Non-pigmented ciliary epithelial cell (primary cell): ENCODE measurements at places on chromosomes 13 and 19.
A peak's percentile ranks its signal among the peaks of the same experiment; 100 is the strongest.

- no peak for DNase-seq
Observed at GRCh38 chr13:30805603-30806011, 70.3 kb downstream of the ALOX5AP start.

DNA sequence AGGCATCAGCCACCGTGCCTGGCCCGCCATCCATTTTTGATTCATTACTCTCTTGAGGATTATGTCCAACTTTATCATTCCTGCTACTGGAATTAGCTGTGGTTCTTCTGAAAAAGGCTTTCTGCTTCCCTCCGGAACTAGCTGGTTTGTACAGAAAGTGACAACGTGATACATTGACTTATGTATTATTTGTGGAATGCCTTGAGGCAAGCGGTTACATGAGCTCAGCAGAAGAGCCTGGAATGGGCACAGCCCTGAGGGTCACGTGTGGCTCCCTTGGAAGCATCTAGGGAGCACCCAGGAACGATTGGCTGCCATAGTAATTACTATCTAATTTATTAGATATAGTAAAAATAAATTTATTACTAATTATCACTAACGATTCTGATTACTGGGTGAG, 14.4 kb upstream of the RETN start:
- no peak for DNase-seq

- DNase-seq, result no peak
Observed at GRCh38 chr13:54758795-54759194, 1730.2 kb downstream of the OLFM4 start.

DNA sequence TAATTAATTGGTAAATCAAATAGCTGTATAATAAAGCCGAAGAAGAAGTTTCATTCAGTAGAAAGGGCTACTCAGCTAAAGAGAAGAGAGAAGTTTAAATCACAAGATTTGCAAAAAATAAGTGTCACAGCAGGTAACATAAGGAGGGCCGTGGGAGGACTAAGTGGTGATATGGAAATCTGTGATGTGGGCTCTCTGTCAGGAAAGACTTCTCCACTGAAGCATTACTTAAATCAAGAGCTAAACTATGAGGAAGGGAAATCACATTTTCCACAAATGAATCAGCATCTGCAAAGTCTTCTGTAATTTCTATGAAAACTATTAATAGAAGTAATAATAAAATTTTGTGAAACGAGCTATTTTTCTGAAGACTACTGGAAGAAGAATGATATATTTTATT, 153.8 kb downstream of the PCDH9 start:
- DNase-seq, result peak; percentile 58

GRCh38 chr13:102599426-102600012, 2.7 kb downstream of the TPP2 start:
- DNase-seq, result no peak

- DNase-seq, result no peak
Observed at GRCh38 chr19:5697022-5697889, 7.2 kb downstream of the RPL36 start.

- no peak for DNase-seq
Observed at GRCh38 chr13:113166681-113167080, 8.2 kb downstream of the PROZ start.

- DNase-seq, result no peak
Observed at GRCh38 chr19:17677002-17677401, 11.2 kb downstream of the UNC13A start.

DNA sequence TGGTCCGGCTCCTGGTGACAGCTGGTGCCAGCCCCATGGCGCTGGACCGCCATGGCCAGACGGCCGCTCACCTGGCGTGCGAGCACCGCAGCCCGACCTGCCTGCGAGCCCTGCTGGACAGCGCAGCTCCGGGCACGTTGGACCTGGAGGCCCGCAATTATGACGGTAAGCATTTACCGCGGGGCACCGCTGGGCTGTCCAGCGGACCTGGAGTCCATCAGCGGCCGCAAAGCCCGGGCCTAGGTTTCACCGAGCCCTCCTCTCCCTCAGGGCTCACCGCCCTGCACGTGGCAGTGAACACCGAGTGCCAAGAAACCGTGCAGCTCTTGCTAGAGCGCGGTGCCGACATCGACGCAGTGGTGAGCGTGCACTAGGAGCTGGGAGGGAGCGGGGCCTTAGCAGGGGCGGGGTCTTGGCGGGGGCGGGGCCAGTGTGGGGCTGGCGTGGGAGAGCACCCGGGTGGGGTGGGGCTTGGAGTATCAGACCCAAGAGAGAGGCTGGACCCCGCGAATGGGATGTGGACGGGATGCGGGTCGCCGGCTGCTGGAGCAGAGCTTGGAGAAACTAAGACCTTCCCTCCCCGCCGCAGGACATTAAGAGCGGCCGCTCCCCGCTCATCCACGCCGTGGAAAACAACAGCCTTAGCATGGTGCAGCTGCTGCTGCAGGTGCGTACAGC, 8.7 kb downstream of the BCL3 start:
- DNase-seq, result no peak

- no peak for DNase-seq
Observed at GRCh38 chr13:101026736-101027398, 352.3 kb upstream of the TMTC4 start.

GRCh38 chr13:45838171-45838745, 13.3 kb downstream of the SIAH3 start:
- no peak for DNase-seq

DNA sequence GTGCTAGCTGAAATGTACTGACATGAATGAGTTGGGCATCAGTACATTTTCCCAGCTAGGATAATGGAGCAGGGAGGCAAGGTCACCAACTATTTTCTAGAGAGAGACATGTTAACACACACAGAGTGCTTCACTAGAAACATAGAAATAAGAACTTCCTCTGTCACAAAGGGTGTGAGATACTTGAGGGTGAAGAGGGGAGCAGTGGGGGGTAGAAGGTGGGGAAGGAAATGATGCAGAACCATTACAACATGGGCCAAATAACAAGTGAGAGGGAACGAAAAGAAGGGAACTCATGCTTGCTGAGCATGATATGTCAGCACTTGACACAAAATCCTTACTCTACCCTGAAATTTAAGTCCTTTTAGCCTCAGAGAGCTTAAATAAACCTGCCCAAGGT, 87.8 kb upstream of the RFC3 start:
- no peak for DNase-seq

- no peak for DNase-seq
Observed at GRCh38 chr19:17855280-17856152, 4.2 kb upstream of the RPL18A start.

DNA sequence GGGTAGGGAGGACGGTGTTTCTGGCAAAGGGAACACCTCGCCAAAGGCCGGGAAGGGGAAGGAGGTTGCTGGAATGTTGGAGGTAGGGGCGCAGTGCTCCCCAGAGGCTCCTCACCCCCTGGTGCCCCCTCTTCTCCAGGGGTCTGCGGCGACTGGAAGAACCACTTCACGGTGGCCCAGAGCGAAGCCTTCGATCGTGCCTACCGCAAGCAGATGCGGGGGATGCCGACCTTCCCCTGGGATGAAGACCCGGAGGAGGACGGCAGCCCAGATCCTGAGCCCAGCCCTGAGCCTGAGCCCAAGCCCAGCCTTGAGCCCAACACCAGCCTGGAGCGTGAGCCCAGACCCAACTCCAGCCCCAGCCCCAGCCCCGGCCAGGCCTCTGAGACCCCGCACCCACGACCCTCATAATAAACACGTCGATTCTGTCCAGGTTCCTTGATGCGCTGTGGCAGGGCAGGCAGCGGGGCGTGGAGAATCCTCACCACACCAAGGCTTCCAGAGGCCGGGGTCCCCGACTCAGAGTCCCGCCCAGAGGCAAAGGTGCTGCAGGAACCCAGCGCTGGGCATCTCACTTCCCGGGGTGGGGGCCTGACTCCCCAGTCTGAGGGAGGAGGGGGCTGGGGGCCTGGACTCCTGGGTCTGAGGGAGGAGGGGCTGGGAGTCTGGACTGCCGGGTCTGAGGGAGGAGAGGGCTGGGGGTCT, 7.4 kb upstream of the SPACA4 start:
- no peak for DNase-seq

DNA sequence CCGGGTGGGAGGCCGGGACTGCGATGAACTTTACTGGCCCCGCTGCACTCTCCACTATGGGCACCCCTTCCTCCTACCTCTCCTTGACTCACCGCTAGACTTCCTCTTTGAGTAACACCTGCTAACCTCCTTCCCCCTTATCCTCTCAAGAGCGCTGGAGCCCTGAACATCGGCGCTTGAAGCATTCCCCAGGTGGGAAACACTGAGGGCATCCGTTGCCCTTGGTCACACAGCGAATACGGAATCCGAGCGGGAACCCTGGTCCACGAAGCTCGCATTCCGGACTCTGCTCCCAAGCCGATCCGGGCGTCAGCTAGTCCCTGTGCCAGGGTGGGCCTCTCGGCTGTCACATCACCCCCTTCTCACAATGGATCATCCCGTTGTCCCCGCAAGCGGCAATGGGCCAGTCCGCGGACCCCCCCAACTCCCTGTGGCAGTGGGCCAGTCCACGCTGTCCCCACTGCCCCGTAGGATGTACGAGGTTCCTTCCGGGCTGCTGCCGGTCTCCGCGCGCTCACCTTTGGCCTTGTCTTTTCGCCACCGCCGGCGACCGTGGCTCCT, 4.2 kb downstream of the LIPE start:
- DNase-seq, result no peak

GRCh38 chr19:14582894-14583340, at the start of gene CLEC17A:
TSS of gene CLEC17A (plus strand) at chr19:14583084. CDS start at chr19:14583161, 77 bp downstream.
- DNase-seq, result no peak

GRCh38 chr13:49810567-49811526, 18.4 kb upstream of the KPNA3 start:
- DNase-seq, result peak; percentile 26

DNA sequence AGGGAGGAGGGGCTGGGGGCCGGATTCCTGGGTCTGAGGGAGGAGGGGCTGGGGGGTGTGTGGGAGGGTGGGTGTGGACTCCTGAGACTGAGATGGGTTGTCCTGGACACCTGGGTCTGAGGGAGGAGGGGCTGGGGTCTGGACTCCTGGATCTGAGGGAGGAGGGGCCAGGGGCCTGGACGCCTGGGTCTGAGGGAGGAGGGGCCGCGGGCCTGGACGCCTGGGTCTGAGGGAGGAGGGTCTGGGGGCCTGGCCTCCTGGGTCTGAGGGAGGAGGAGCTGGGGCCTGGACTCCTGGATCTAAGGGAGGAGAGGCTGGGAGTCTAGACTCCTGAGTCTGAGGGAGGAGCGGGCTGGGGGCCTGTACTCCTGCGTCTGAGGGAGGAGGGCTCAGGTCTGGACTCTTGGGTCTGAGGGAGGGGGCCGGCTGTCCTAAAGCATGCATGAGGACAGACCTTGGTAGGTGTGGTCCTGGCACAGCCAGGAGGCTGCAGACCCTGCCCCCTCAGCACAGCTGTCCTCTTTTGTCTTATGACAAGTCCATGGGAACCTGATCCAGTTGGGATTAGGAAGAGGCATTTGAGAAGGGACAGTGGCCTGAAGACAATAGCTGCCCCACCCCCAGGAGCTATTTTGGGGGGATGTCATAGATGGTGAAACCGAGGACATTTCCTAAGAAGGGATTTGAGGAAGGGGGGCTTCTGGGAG, 1.3 kb downstream of the TNNT1 start:
- no peak for DNase-seq

DNA sequence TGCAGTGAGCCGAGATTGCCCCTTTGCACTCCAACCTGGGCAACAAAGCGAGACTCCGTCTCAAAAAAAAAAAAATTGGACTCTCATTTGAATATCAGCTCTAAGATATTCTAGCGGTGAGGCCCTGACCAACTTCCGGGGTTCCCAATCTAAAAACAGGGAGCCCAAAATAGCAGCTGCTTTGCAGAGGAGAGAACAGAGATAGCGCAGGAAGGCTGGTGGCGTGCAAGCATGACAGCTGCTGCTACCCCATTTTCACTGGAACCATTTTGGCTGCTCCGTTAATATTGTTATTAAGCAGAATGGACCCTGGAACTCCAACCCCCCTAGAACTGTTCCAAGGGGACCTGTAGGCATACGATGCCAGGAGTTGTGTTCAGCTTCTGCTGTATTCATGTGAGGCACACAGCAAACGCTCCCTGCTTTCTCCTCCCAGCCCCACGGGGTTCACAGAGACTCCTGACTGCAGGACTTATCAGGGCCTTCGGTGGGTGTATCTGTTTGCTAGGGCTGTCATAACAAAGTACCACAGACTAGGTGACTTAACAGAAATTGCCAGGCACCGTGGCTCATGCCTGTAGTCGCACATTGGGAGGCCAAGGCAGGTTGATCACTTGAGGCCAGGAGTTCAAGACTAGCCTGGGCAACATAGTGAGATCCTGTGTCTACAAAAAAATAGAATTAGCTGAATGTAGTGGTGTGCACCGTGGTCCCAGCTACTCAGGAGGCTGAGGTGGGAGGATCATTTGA, 11.5 kb downstream of the STXBP2 start:
- DNase-seq, result no peak

DNA sequence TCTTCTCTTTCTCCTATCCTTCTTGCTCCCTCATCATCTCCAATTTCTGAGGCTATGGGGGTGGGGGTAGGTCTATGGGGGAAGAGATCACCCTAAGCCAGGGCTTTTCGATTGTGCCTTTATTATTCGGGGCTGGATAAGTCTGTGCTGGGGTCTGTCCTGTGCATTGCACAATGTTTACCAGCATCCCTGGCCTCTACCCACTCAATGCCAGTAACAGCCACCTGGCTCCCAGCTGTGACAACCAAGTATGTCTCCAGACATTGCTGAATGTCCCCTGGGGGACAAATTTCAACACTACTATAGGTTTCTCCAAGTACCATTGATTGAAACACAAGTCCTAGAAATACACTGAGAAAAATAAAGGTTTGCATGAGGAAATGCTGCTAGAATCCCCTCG, 13.2 kb downstream of the CBY2 start:
- DNase-seq, result no peak

GRCh38 chr19:49552749-49553148, 24.9 kb downstream of the RCN3 start:
- no peak for DNase-seq

GRCh38 chr13:112675366-112675756, 14.5 kb upstream of the ATP11A start:
- no peak for DNase-seq

GRCh38 chr13:99963816-99964339, 7.7 kb downstream of the ZIC5 start:
- no peak for DNase-seq

- DNase-seq, result no peak
Observed at GRCh38 chr19:6753178-6754031, 13.8 kb downstream of the SH2D3A start.

DNA sequence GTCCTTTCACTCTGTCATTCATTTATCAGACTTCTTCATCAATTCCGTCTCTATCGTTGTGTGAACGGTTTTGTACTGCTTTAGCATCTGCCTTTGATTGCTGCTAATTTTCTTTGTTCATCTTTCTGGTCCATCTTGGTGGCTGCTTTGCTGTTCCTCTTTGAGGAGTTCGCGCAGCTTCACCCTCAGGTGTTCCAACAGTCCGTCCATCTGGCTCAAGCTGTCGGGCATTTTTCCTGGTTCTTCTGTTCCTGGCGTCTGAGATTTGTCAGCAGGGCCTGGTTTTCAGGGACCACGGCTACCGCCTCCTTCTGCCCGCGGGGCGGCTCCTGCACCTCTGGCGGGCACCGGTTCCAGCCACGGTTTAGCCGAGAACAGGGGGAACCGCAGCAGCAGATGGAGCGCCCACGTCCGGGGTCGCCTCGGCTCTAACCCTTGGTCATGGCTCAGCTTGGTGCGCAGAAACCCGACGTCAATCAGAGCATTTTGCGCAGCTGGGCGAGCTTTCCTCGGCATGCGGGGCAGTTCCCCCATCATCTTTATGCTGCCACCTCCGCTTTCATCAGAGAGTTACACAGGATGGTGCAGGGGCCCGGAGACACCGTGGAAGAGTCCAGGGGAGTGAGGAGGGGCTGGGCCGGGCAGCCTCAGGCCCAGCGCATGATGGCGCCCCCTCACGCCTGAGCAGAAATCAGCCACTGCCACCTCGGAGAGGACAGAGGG, 89.5 kb downstream of the ZNF100 start:
- no peak for DNase-seq

- DNase-seq, result no peak
Observed at GRCh38 chr19:35207391-35207871, 21.1 kb downstream of the FAM187B start.
